ENCODE measurements at places on chromosomes 5 and 9. TPM values are rescaled to one million over a fixed set of nuclear protein-coding genes. Genes with fewer than 3 reads are reported as not detected.

Gene C9orf50
- total RNA-seq = not detected

Gene HIGD2A
- 36.3 TPM for total RNA-seq

Gene TICAM2
- total RNA-seq = 0.25 TPM

Gene ACOT12
- total RNA-seq = not detected

Gene TMEM215
- not detected for total RNA-seq

Gene SCAMP1
- total RNA-seq = 45.1 TPM

Gene PCDHA1
- total RNA-seq = not detected

Gene COL15A1
- total RNA-seq = 2.8 TPM

Gene PTGER4
- 5.9 TPM for total RNA-seq

Gene NMUR2
- total RNA-seq = not detected

Gene EGFL7
- 330 TPM for total RNA-seq

DNA sequence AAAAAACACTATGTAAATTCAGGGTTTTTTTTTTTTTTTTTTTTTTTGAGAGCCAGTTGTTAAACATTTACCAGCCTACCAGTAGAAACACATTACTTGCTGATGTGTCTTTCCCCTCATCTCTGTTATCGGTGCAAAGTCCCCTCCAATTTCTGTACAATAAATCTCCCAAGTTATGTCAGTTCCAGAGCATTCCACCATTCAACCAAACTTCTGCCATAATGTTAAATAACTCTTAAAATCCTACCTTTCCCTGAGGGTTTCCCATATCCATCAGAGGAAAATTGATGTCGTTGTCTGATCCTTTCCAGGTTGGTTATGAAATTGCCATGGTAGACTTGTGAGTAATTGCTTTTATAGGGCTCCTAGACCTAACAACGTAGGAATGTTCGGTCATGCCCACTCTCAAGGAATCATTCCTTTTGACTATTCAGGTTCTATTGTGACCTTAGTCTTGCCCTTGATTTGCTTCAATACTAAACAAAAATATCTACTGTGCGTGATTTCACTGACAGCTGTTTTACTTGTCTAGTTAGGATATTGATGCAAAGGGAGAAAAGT lies 5.6 kb upstream of the PPP2R2B start:
- no peak for DNase-seq

DNA sequence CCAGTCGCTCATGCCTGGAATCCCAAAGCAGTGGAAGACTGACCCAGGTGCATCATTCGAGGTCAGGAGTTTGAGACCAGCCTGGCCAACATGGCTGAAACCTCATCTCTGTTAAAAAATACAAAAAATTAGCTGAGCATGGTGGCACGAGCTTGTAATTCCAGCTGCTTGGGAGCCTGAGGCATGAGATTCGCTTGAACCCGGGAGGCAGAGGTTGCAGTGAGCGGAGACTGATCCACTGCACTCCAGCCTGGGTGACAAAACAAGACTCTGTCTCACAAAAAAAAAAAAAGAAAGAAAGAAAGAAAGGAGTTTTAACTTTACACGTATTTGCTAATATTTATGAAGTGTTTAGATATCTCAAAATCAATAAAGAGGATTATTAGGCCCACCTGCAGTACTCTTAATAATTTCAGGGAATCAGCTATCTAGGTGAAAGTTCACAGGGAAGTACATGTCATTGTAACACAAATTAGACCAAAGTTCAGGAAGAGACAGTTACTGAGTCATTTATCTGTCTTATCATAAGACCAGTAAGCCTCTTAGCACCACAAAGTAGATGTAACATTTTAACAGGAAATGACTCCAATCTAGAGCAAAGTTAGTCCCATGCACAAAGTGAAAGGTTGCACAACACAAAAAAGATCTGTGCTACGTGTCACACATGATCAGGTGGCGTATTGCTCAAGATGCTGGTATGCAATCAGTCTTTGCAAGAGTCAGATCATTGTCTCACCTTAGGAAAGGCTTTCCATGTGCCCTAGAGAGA lies 34.1 kb upstream of the PLIN2 start:
- DNase-seq = peak; percentile 96

DNA sequence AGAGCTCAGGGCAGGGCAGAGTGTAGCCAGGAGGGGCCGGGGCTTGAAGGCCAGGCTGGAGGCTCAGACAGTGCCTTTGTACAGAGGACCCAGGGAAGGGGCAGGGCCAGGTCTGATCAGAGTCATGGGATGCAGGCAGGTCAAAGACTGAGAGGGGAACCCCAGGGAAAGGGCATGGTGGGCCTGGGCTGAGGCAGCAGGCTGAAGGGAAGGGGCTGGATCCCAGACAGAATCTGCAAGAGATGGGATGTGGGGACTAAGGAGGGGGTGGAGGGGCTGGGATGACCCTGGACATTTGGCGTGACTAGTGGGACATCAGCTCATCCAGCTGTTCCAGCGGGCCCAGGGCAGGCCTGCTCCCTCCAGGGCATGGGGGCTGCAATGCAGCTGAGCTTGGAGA lies 15.5 kb upstream of the MRNIP start:
- DNase-seq = no peak

GRCh38 chr9:123834889-123835562 lies 94.9 kb downstream of the DENND1A start:
- peak; percentile 66 for DNase-seq

GRCh38 chr5:33679791-33680190 lies 212.0 kb downstream of the ADAMTS12 start:
- no peak for DNase-seq

- no peak for DNase-seq
These were observed at the start of gene TMEM174 for GRCh38 chr5:73172951-73173350. TMEM174 (plus strand) TSS chr5:73173193; CDS start chr5:73173244, 51 bp downstream.

DNA sequence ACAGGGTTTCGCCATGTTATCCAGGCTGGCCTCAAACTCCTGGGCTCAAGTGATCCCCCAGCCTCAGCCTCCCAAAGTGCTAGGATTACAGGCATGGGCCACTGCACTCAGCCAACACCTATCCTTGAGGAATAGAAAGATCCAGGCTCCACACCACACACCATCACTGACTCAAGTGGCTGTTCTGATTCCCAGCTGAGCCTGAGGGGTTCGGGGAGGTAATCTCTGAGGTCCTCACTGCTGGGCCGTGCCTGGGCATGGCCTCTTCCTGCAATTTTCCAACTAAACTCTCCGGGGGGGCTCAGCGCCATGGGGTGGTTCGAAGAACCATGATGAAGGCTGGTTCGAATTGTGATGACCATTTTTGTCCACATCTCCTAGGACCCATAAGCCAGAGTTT lies 31.0 kb upstream of the IL17B start:
- no peak for DNase-seq

DNA sequence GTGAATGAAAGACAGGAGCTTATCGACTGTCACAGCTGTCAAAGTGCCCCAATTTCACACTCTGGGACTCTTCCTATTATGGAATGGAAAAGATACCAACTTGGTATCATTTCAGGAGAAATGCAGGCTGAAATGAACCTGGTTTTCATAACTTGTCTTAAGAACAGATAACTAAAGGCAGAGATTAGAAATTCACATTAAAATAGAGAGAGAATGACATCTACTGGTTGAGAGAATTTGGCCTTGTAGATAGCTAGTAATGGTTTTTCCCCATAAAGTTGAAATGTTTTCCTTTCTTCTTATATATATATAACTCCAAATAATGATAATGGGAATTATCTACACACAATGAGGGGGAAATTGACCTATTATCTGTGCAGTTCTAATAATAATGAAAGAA lies 600.2 kb upstream of the CCNG1 start:
- no peak for DNase-seq

- DNase-seq = no peak
These were observed 20.5 kb upstream of the GLRX start for GRCh38 chr5:95842854-95843544.

DNA sequence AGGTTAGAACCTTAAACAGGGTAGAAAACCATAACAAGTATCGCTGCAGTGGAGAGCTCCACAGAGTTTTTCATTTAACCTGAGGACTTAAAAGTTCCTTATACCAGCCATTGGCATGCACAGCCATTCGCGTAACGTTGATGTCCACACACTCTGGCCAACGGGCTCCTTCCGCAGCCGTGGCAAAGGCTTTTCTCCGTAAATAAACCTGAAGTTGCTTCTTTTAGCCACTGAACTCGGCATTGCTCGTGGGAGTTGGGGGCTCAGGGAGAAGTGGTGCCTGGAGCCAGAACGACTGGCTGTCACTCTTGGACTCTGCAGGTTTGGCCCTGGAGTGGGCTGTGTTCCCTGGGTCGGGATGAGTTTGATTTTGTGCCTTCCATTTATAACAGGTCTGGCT lies 125.9 kb upstream of the LMX1B start:
- no peak for DNase-seq

DNA sequence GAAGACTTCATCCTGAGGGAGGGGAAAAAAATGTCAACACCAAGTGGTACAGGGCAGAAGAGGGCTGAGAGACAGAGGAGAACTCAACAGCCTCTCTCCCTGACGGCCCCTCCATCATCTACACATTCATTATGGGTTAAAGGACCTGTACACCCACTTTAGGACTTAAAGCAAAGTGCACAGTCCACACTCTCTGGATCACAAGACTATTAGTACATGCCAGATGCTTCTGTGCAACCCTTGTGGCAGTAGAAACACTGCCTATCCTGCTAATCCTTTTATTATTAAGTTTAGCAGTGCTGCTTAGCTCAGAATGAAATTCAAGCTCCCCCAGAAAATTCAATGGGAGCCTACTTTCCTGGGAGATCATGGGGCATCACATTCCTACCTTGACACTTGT lies 1.9 kb downstream of the FRMD3 start:
- DNase-seq = no peak

GRCh38 chr5:8057769-8058168 lies 188.8 kb downstream of the MTRR start:
- DNase-seq = no peak

- no peak for DNase-seq
These were observed 78.8 kb upstream of the TNFAIP8 start for GRCh38 chr5:119276978-119277377.

GRCh38 chr9:3241290-3241689 lies 284.5 kb downstream of the RFX3 start:
- no peak for DNase-seq

- peak; percentile 71 for DNase-seq
These were observed 49.6 kb upstream of the PSD2 start for GRCh38 chr5:139745800-139746690.

DNA sequence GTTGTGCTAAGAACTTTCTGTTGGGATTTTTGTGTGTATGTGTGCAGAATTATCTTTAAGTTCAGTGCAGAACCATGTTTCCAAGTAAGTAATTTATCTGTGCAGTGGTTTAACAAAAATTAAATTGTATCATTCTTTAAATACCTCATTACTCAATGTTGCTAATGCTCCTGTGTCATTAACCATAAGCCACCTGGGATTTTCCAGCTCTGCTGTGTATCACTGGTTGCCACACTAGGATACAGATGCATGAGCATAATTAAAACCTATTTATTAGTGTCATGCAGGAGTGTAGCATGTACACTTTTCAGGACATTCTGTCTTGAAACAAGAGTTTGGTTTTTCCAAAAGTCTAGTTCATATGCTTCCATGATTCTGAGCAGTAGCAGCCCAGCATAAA lies 120.4 kb upstream of the PTGER4 start:
- DNase-seq = no peak

- DNase-seq = no peak
These were observed 14.4 kb upstream of the SYNPO start for GRCh38 chr5:150625831-150626746.

GRCh38 chr9:18473652-18474279 lies at the start of gene ADAMTSL1:
ADAMTSL1 (plus strand) TSS chr9:18474153; CDS start chr9:18474233, 80 bp downstream.
- DNase-seq = peak; percentile 89

- no peak for DNase-seq
These were observed 288.8 kb upstream of the ADAMTSL1 start for GRCh38 chr9:18185196-18185595.

DNA sequence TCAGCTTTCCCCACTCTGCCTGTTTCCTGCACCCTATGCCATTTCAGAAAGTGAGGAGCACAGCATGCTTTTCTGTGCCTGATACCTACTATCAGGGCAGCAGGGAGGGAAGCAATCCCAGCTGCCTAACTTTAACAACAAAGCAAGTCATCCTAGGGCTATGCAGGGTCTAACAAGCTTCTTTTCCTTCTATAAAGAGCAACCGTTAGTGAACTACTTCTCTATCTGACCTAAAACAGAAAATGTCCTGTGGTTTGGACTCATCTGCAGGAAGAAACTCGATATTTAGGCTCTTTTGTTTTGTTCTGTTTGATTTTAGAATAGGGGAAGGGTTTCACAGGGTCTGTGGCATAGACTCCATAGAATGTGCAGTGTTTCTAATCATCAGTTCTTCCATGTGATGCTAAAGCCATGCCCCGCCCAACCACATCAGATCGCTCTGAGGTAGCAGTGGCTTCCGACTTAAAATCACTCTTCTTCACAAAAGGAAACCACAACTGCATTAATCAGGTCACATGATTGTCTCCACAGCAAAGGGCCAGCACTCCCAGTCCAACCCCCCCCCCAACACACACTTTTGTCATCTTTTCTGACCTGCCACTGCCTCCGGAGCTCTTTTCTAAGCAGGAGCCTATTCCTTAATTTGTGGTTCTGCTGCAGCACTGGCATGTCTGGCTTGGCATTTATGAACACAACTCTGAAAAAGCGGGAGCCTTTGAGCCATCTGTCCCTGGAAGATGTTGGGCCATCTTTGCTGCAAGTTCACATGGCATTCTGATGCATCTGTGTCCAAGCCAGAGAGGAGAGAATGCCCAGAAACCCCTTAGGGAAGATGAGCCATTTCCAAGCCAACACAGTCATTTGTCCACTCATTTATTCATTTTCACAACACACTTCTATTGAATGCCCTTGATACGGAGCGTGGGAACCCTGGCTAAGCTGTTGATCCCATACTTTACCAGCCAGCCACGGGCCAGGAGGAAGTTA lies 71.6 kb downstream of the CFAP90 start:
- no peak for DNase-seq

DNA sequence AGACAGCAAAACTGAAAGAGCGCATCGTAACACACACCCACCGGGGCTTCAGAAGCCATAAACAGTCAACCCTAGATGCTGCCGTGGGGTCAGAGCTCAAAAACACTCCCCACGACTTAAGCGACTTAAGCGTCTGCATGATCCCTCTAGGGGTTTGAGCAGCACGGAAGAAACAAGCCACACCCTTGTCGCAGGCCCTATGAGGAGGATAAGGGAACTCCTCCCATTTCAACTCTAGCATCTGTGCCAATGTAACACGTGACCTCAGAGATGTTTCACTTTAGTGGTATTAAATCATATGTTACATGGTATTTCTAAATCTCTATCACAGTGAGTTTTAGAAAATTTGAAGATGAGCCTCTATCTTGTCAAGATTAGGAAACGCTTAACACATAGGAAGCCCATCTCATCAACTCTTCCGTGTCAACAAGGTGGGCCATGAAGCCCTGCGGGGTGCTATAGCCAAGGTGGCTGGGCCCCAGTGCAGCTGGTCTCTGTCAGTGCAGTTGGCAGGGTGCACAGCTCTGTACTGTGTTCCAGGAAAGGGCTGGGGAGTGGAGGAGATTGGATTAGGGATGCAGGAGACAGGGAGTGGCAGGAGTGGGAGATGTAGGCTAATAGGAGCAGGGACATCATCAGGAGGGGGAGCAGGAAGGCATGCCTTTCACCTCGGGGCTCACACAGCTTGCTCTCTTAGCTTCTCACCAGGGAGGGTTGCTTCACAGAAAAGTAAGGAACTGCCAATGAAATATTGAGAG lies 33.1 kb downstream of the ZCCHC9 start:
- DNase-seq = no peak

Data from dermis microvascular lymphatic vessel endothelial cell (primary cell).